Panc1 (cell line): ENCODE measurements at places on chromosomes 12 and 14. TPM values are rescaled to one million over a fixed set of nuclear protein-coding genes. Genes with fewer than 3 reads are reported as not detected.

DNA sequence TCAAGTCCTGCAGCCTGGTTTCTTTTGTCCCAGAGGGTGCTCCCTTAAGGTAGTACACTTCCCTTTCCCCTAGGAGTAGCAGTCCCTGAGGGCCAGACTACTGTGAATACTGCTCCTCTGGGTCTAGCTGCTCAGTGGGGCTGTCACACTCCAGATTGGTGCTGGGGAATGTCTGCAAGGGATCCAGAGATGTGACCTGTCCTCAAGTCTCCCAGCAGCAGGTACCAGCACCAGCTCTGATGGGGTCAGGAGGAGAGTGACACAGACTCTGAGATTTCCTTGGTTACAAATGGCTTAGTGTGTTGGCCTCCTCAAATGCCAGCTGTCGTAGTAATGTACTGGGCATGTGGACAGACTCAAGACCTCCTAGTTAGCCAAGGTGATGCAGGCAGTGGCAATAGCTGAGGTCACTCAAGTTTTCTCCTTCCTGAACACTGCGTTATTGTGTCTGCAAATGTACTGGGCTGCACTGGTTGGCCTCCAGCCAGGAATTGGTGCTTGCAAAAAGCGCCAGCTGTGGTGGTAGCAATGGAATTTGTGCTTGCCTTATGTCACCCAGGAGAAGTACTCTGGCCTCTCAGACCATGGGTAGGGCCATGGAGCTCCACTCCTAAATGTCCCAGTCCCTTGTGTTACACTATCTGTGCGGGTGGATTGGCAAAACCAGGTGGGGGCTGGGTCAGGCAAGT is 36.4 kb upstream of the AEBP2 start:
- H3K4me3 ChIP-seq: no peak overlapping the region
- H3K27me3 ChIP-seq: no peaks in the 10 kb centered on the region
- H3K36me3 ChIP-seq: no peaks in the 10 kb centered on the region
- H3K27ac ChIP-seq: no peak overlapping the region

CD69 gene
- 0.98 TPM for total RNA-seq

DNA sequence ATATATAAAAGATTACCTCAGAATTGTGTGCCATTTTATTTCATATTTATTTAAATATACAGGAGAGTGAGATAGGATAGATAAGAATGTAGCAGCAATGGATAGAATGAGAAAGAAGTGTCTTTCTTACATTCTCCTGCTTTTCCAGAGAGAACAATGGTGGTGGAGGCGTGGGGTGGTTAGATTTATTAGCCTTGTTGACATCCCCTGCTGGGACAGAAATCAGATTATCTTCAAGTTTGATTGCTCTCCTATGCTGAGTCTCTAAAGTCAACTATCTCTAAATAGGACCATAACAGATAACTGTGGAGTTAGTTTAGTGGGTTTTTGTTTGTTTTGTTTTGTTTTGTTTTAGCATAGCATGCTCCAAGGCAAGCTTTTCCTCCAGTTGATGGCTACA is 397.6 kb downstream of the LRFN5 start:
- no peaks in the 10 kb centered on the region for H3K36me3 ChIP-seq
- no peak overlapping the region for H3K4me3 ChIP-seq
- DNase-seq: no peak
- no peak overlapping the region for H3K27ac ChIP-seq
- no peaks in the 10 kb centered on the region for H3K4me1 ChIP-seq

DNA sequence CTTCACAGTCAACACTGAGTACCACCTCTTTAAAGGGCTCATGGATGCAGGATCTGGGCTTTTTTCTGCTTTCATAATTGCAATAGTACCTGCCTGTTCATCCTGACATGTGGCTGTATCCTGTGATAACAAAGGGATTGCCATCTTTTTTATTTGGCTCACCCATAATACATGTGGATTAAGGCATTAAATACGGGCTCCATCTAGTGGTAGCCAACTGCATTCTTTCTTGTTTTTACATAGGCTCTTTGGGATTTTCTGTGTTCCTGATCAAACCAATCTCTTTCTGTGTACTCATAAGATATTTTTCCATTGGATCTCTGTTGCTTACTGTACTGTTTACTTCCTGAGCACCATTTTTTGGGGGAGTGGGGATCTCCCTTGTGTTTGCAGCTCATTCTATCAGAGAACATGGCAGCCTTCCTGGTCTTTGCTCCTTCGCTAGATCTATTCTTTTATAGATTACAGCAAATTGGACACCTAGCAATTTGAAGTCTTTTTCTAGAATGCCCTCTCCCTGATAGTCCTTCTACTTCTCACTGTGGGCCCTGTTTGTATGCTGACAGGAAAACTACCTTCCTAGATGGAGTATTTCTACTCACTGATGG is 723.4 kb upstream of the MDGA2 start:
- peak; percentile 10 for DNase-seq
- no peaks in the 10 kb centered on the region for H3K4me1 ChIP-seq
- no peak overlapping the region for H3K4me3 ChIP-seq
- H3K27me3 ChIP-seq: no peaks in the 10 kb centered on the region
- H3K27ac ChIP-seq: no peak overlapping the region

- no peak overlapping the region for H3K27ac ChIP-seq
- no peak overlapping the region for H3K4me3 ChIP-seq
- no peak for DNase-seq
- no peaks in the 10 kb centered on the region for H3K27me3 ChIP-seq
- H3K36me3 ChIP-seq: 0 out of 2 replicates have a peak, but pooled peaks cover 2% of the 10 kb centered on the region
These were observed 54.6 kb downstream of the ACTN1 start for GRCh38 chr14:68924186-68925158.

DNA sequence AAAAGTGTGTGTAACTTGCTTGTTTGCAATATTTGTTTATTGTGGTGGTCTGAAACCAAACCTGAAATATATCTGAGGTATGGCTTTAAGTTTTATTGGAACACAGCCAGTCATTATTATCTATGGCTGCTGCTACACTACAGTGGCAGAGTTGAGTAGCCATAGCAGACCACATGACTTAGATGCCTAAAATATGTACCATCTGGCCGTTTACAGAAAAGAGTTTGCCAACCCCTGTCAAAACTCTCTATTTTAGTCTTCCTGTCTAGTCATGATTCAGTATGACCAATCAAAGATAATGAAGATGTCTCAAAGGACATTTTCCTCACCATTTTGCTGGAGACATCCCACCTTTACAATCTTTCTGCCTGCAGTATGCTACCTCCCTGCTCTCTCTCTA is 242.3 kb downstream of the ANO6 start:
- peaks cover 2% of the 10 kb centered on the region; the same call in 1 of the 2 replicates for H3K27me3 ChIP-seq
- no peak overlapping the region for H3K4me3 ChIP-seq
- no peak for DNase-seq
- no peaks in the 10 kb centered on the region for H3K4me1 ChIP-seq
- H3K27ac ChIP-seq: no peak overlapping the region

CIDEB gene
- total RNA-seq: 0.18 TPM

DNA sequence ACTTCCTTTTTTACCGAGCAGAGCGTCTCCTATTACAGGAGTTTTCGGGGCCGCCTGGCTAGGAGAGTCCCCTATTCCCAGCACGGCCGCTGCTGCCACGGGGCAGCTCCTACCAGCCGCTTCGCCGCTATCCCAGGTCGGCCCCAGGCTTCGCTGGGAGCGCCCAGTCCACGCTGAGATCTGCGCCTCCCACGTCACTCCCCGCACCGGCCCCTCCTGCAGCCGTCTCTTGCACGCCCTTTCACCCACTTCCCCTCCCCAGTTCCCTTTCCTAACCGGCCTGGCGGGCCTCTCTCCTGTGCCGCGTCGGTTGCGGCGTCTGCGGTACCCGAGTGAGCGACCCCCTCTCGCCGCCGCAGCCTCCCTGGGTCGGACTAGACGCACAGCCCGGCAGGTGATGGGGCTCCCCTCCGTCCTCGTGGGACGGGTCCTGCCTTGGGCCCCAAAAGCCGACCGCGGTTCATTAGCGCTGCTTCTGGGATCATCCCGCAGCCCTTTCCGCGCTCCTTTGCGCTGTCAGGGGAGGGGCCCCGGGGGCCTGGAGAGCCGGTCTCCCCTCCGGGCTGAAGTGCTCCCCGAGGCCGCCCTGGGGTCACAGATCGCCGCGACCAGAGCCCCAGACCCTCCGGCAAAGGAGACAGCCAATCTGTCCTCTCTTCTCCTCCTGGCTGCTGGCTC is 1318.4 kb downstream of the TMEM121 start:
- no peaks in the 10 kb centered on the region for H3K36me3 ChIP-seq
- no peak overlapping the region for H3K27ac ChIP-seq
- DNase-seq: no peak
- peaks cover 8% of the 10 kb centered on the region; the same call in 1 of the 2 replicates for H3K4me1 ChIP-seq

- no peaks in the 10 kb centered on the region for H3K36me3 ChIP-seq
- H3K27me3 ChIP-seq: no peaks in the 10 kb centered on the region
- no peaks in the 10 kb centered on the region for H3K4me1 ChIP-seq
- H3K4me3 ChIP-seq: no peak overlapping the region
These were observed 7.0 kb upstream of the BDKRB1 start for GRCh38 chr14:96249029-96249428.
